ENCODE measurements at places on chromosomes 2 and 18.

DNA sequence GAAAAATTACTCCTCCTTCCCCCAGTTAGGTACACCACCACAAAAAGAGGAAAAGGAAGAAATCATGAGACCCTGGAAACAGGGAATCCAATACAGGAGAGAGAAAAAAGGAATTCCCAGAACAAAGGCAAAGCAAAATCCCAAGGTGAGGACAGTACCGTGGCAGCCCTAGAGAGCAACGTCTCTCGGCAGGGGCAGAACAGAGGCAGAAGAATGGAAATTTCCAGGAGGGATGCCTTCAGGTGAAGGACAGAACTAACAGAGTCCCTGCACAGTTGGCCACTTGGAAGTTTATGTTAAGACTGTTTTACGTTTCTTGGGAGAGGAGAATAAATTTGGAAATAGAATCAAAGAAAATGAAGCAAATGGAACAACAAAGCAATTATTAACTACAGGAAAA, 27.7 kb downstream of the GRB14 start:
- DNase-seq = no peak

DNA sequence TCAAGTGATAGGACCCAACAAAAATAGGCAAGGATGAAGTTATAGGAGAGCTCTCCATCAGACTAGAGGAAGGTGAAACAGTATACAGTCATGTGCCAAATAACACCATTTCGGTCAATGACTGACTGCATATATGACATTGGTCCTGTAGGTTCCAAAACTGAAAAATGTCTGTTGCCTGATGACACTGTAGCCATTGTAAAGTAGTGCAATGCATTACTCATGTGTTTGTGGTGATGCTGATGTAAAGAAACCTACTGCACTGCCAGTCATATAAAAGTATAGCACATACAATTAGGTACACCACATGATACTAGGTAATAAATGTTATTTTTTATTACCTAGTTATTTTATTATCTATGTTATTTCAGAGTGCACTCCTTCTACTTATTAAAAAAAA, 147.9 kb downstream of the GREB1L start:
- DNase-seq = no peak

- DNase-seq = no peak
Observed at GRCh38 chr2:128738446-128739110, 419.9 kb upstream of the HS6ST1 start.

GRCh38 chr2:225398372-225398771, 1.1 kb upstream of the NYAP2 start:
- DNase-seq = no peak

DNA sequence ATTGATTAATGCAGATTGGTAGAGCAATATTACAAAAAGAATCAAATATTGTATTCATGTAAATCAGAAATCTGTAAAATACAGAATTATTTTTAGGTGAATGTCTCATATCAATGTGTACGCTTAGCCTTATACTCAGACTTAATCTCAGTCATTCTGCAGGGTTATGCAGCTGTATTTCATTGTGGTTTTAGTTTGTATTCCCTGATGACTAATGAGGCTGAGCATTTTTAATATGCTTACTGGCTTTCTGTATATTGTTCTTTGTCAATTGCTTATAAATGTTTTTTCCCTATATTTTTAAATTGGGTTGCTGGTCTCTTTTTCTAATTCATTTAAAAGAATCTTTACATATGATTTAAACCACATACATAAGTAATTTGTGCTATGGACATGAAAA, 50.1 kb downstream of the CDH19 start:
- no peak for DNase-seq

DNA sequence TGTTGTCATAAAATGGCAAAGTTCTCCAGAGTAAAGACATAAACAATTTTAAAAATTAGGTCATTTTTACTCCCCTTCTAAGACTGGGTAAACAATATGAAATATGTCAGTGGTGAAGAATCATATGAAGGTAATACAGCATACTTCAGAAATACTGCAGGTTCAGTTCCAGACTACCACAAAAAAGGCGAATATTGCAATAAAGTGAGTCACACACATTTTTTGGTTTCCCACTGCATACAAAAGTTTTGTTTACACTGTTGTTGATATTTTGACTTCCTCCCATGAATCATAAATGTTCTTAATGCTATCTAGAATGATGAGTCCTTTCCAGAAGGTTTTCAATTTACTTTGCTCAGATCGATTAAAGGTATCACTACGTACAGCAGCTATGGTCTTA, 73.5 kb downstream of the SMC6 start:
- DNase-seq = no peak

- DNase-seq = no peak
Observed at GRCh38 chr2:48250943-48251342, 279.0 kb upstream of the STON1 start.

All from stimulated activated CD8-positive, alpha-beta memory T cell treated with anti-CD3 and anti-CD28 coated beads, Interleukin-2, amount 100 ng/mL, for 1 hour (primary cell).